ENCODE measurements at places on chromosomes 6 and 20.

DNA sequence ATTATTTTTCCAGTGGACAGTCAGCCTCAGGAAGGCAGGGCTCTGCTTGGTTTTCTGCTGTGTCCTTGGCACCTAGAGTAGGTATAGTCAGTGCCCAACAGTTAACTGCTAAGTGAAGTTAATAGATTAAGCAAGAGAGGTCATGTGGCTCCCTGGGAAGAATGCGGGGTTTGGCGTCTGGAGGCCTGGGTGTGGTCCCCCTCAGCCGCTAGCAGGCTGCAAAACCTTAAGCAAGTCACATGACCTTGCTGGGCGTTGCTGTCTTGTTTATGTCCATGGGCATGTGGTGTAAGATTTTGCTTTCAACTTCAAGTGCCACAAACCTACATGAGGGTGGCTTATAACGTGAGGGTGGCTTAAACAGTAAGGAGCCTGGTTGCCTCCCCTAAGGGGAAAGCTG is 75.5 kb upstream of the SCP2D1 start:
- H3K4me3 ChIP-seq: no peak overlapping the region
- no peak overlapping the region for H3K27ac ChIP-seq
- no peak for DNase-seq
- H3K36me3 ChIP-seq: no peaks in the 10 kb centered on the region

DNA sequence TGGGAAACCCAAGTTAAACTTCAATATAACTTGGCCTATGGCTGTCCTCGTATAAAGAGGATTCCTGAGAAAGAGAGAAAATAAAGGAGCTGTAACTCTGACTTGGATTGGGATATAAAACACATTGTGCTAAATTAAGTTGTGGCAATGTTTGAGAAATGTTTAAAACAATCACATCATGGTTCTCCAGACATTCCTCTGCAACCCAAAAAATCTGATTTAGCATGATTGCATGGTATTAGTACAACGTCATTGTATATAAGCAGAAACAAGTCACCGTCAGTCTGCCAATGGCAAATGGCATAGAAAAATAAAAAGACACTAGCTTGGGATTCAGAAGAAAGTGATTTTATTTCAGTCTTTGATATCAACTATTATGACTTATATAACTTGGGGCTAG is 140.2 kb upstream of the FAM83B start:
- no peaks in the 10 kb centered on the region for H3K4me1 ChIP-seq
- no peak overlapping the region for H3K4me3 ChIP-seq
- no peaks in the 10 kb centered on the region for H3K36me3 ChIP-seq
- no peak for DNase-seq
- no peak overlapping the region for H3K27ac ChIP-seq

GRCh38 chr6:37109714-37110499 is 60.0 kb upstream of the PIM1 start:
- peak overlapping the region; percentile 68 for H3K27ac ChIP-seq
- H3K4me1 ChIP-seq: peaks cover 35% of the 10 kb centered on the region
- H3K27me3 ChIP-seq: no peaks in the 10 kb centered on the region
- no peak overlapping the region for H3K4me3 ChIP-seq
- no peak for DNase-seq
- no peaks in the 10 kb centered on the region for H3K36me3 ChIP-seq

GRCh38 chr6:50829898-50830444 is 11.3 kb downstream of the TFAP2B start:
- DNase-seq: no peak
- H3K36me3 ChIP-seq: peaks cover 11% of the 10 kb centered on the region
- peak overlapping the region; percentile 77 for H3K27ac ChIP-seq
- peaks cover 96% of the 10 kb centered on the region for H3K27me3 ChIP-seq
- H3K4me3 ChIP-seq: peak overlapping the region; percentile 61
- H3K4me1 ChIP-seq: peaks cover 4% of the 10 kb centered on the region

DNA sequence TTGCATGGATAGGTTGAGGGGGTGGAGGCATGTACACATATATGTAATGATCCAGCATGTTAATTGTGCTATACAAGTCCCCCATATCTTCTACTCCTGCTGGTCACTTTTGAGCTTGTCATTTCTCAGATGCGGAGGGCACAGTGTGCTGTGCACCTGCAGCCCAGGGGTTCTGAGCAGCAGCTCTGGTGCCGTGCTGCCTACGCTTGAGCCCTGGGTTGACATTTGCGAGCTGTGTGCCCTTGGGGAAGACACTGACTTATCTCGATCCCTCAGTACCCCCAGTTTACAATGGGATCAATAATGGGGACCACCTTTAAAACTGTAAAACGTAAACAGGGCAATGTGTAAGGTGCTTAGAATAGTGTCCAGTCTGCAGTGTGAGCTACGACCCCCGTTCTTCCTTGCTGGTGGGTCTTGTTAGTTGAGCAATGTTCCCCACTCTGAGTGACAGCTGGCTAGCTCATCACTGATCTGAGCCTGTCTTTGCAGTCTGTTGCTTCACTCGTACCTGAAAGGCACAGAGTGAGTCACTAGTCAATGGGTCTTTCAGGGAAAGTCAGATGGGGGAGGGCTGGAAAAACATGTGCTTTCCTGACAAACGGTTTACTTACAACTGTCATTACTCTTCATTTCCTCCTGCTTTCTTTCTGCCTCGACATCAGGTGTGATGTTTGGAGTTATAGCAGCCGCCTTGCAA is 91.7 kb downstream of the SLC2A10 start:
- no peaks in the 10 kb centered on the region for H3K36me3 ChIP-seq
- H3K27ac ChIP-seq: no peak overlapping the region
- no peak overlapping the region for H3K4me3 ChIP-seq
- no peak for DNase-seq

Data from type B pancreatic cell (in vitro differentiated cells).